Activated CD4-positive, alpha-beta T cell treated with anti-CD3 and anti-CD28 coated beads, Interleukin-10, Interleukin-2, amounts not matched to agents 100 ng/mL and 50 ng/mL, durations not matched to agents 16 hours and 8 hours (primary cell): ENCODE measurements at places on chromosomes 6 and 20.

DNA sequence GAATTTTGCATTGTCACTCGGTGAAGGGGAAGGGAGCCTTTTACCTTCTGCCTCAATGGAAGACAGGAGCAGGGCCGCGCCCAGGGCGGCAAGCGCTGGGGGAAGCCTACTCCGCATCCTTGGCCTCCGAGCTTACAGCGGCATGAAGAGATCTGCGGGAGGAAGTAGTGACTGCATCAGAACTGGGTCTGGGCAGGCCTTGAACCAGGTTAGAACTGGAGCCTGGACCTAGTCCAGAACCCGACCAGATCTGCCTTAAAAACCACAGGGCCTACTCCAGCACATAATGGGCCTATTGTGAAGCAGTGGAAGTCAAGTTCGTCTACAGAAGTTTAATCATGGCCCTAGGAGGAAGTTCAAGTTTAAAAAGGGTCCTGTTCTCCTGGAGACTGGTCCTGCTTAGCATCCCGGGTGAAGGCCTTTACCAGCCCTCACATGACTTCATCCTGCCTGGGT lies 3.1 kb downstream of the COL12A1 start:
- DNase-seq: no peak

DNA sequence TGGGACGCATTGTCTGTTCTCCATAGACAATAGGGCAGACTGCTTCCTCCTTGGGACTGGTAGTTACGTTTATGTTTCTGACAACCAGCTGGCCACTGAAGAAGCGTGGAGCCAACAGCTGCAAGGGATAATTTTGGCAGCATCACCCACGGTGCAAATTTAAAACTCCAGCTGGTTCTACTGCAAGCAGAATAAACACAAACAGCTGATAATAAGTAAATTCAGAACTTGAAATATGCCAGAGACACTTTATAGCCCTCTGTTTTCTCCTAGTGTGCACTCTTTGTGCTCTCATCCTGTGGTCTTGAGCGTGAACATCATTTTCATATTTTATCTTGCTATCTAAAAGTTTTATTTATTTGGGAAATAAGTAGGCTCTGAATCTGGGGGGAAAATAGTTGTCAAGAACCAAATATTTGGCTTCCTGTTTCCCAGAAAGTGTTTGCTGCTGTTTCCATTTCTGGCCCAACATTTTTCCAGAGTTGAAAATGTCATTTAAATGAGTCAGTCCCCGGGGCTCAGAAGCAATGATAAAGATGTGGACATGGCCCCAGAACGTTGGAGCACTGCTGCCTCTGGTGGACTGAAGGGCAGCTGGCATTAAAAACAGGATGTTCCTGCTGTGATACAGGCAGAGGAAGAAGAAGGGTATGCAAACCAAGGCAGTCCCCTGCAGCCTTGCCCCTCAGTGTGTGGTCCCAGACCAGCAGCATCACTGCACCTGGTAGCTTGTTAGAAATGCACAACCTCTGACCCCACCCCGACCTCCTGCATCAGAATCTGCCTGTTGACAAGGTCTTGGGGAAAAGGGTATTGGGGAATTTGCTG lies 12.5 kb upstream of the THBD start:
- no peak for DNase-seq

DNA sequence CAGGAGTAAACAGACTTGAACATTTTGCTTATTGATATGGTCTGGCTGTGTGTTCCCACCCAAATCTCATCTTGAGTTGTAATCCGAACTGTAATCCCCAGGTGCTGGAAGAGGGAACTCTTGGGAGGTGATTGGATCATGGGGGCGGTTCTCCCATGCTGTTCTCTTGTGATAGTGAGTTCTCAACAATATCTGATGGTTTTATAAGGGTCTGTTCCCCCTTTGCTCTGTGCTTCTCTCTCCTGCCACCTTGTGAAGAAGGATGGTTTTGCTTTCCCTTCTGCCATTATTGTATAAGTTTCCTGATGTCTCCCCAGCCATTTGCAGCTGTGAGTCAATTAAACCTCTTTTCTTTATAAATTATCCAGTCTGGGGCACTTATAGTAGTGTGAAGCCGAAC lies 40.0 kb downstream of the MYLIP start:
- peak; percentile 4 for DNase-seq

DNA sequence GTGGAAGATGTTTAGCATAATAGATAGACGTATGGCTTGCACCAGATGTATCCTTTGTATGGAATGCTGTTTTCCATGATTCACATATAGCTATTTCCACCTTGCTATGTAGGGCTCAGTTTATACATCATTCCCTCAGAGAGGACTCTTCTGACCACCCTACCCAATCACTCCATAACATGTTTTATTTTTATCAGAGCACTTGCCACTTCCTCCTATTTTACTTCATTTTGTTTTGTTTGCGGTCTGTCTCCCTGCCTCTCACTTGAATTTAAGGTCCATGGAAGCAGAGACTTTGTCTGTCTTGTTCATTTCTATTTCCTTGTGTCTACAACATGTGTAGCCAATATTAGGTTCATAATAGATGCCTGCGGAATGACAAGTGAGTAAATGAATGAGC lies 266.9 kb upstream of the CITED2 start:
- DNase-seq: no peak

GRCh38 chr6:106488494-106489370 lies 128.2 kb downstream of the CRYBG1 start:
- DNase-seq: no peak

DNA sequence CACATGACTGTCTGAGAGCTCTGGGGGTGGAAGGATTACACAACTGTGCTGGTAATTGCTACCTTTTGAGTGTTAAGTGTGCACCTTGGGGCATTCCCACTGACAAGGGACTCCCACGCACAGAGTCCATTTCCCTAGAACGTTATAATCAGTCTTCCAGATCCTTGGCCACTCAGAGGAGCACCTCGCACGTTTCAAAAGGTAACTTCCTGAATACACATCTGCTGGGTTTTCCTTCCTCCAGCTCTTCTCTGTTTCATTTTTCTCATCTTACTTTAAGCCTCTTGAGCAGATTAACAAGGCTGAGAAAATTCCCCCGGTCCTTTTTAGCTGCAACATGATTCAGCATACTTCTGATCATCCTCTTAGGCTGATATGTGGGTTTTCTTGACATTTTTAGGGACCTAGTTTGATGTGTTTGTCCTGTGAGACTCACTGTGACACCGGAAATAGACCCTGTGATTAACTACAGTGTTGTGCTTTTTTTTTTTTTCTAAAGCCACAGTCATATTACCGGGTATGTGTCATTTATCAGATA lies 98.4 kb upstream of the DUSP22 start:
- peak; percentile 72 for DNase-seq

DNA sequence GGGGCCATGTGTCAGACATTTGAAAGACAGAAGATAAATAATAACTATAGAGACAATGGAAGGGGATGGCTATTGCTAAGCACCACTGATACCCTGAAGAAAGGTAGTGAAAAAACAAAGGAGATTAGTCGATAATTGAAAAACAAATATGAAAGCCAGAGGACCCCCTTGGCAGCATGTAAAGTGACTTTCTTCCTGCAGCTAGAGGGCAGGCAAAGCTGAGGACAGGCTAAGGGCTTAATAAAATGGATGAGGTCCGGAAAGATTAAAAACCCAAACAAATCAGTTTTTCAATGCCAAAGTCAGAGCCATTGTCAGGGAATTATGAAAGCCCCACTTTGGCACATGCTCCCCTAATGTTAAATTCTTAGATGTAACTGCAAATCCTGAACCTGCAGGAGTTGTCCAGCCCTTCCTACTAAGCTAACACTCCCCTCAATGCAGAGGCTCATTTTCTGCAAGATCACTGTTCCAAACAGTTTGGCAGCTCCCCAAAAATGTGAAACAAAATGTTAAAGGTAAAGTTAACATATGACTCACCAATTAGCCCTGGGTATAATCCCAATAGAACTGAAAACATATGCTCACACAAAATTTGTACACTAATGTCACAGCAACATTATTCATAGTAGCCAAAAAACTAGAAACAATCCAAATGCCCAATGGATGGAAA lies 1177.9 kb downstream of the GRIK2 start:
- no peak for DNase-seq

DNA sequence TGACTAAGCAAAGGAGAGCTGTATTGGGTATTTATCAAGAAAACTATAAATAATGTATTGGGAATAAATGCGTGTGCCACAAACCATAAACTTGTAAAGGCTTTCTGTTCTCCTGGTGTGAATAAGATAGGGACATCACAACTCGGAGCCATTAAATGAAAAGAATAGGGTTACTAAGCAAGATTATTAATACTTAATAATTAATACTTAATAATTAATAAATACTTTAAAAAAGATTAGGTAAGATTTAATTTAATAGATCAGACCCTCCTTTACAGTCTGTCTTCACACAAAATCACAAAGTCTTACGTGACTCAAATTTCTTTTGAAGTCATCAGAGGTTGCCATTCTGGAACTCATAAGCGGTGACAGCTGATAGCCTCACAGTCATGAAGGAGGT lies 648.9 kb downstream of the PRKN start:
- no peak for DNase-seq

- DNase-seq: no peak
Measured at GRCh38 chr20:24060851-24061590, 72.4 kb upstream of the GGTLC1 start.

DNA sequence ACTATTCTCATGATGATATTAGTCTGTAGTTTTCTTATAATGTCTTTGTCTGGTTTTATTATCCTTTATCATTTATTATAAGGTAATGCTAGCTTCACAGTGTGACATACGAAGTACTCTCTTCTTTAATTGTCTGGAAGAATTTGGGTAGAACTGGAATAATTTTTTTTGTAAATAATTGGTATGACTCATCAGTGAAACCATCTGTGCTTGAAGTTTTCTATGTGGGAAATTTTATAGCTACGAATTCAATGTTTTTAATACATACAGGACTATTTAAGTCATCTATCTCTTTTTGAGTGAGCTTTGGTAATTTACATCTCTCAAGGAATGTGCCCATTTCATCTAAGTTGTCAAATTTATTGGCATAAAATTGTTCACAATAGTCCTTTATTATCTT lies 86.3 kb downstream of the SOD2 start:
- no peak for DNase-seq

GRCh38 chr20:44481719-44482416 lies 6.2 kb downstream of the TTPAL start:
- no peak for DNase-seq
